ENCODE measurements at places on chromosomes 5 and 9. TPM values are rescaled to one million over a fixed set of nuclear protein-coding genes. Genes with fewer than 3 reads are reported as not detected.
A peak's percentile ranks its signal among the peaks of the same experiment; 100 is the strongest.

- DNase-seq, result no peak
These were observed 4.4 kb upstream of the BASP1 start for GRCh38 chr5:17212996-17213395.

- DNase-seq, result no peak
These were observed 17.9 kb downstream of the SLC36A3 start for GRCh38 chr5:151285683-151286082.

GRCh38 chr5:64767959-64768357 is 533 bp downstream of the SREK1IP1 start:
- DNase-seq, result peak; percentile 13

- no peak for DNase-seq
These were observed 86.4 kb downstream of the NR3C1 start for GRCh38 chr5:143316844-143317631.

DNA sequence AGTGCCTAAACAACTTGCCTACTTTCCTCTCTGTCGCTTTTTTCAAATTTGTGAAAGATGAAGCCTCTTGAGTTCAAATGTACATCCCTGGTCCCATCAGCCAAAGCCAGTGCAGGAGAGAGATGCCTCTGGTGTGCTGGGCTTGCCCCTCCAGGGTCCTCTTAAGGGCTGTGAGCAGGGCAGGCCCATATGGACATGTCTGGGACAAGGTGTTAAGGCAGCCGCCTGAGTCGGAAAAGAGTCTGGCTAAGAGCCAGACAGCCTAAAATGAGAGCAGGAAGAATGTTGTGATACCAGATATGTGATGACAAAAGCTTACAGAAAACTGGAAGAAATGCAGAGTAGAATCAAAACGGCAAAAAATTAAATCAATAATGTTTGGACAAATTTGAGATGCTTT is 72.5 kb downstream of the APTX start:
- no peak for DNase-seq

- DNase-seq, result no peak
These were observed 12.4 kb upstream of the RANBP17 start for GRCh38 chr5:170849374-170849773.

GRCh38 chr9:81052846-81053245 is 636.5 kb downstream of the TLE1 start:
- DNase-seq, result peak; percentile 61

GRCh38 chr9:130104491-130105193 is 50.9 kb downstream of the GPR107 start:
- DNase-seq, result peak; percentile 62

DNA sequence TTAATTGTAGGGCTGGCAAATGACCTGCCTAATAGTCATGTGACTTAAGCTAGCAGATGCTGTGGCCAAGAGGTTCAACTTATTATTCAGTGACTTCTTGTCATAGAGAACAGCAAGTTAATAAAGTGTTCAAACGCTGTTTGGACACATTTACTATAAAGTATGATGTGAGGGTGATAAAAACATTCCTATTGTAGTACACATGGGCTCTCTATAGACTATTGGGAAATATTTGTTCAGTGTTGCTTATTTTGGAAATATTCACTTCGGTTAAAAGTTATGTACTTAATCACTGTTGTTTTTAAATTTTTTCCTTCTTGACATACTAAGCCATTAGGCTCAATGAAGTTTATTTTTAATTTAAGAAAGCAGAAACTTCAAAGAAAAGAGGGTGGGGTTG is 345.0 kb downstream of the NNT start:
- DNase-seq, result peak; percentile 17

DNA sequence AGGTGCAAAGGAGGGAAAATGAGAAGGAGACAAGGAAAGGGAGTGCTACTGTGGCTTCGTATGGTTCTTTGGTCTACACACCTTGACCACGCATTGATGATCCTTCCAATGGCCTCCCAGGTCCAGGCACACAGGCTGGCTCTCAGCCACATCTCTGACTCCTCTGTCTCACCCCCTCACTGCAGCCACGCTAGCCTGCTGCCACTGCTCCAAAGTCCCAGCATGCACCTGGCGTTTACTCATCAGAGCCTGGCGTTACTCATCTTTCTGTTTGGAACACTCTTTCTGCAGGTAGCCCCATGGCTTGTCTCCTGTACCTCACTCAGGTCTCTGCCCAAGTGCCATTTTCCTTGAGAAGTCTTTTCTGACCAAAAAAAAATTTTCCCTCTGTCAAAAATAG is 195.5 kb downstream of the SNCAIP start:
- DNase-seq, result no peak

DNA sequence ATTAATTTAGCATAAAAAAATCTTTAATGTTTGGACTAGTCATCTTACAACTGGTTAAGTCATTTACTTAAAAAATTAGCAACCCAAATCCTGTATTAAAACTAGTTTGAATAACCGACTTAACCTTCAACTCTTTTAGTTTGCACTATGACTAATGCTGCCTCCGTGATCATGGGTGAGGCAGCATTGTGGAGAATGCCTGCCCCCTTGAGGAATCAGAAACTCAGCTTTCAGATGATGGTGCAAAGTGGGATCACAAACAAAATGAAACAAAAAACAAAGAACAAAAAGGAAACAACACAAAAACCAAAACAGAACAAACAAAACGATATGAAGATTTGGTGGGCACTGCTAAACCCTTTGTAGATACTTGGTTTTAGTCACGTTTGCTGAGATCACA is 127.0 kb upstream of the PALM2AKAP2 start:
- peak; percentile 45 for DNase-seq

GRCh38 chr5:55286411-55286933 is 21.0 kb downstream of the DHX29 start:
- no peak for DNase-seq

- peak; percentile 83 for DNase-seq
These were observed 33.6 kb upstream of the FBP1 start for GRCh38 chr9:94672811-94673487.

ADRA1B gene
- 0.71 TPM for total RNA-seq

- peak; percentile 14 for DNase-seq
These were observed 750 bp downstream of the TRIM36 start for GRCh38 chr5:115168829-115169486.

DNA sequence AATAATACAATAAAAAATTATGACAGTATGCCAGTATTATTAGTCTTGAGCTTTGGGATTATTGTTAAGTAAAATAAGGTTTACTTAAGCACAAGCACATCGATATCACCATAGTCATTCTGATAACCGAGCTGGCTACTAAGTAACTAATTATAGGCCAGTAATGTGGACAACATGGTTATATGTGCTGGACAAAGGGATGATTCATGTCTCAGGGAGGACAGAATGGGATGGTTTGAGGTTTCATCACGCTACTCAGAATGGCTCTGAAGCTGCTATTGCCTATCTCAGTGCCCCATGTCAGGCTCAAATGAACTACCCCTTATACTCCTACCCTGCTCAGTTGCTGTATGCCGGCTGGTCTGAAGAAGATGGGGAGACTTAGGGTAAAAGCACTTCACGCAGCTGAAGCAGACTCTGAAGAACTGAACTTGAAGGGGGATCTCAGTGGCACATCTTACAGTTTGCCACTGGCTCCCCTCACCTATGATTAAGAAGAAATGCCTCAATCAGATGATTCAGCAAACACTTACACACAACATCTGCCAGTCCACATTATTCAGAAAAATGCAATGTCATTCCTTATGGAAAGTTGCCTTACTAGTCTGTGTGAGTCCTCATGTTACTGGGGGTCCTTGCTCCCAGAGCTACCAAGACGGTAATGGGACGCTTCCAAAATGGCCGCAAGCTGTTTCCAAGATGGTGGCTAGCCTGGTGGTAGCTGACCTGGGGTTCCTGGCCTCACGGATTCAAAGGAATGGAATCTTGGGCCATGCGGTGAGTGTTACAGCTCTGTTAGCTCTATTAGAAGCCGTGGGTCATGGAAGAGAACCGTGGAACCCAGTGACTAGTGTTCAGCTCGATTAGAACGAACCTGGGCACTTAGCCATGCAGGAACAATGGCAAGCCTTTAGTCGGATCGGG is 1098.6 kb downstream of the TAF11L14 start:
- peak; percentile 13 for DNase-seq

RNF224 gene
- 0.23 TPM for total RNA-seq

GRM6 gene
- not detected for total RNA-seq

TTC23L gene
- not detected for total RNA-seq

FREM1 gene
- total RNA-seq, result not detected

DNA sequence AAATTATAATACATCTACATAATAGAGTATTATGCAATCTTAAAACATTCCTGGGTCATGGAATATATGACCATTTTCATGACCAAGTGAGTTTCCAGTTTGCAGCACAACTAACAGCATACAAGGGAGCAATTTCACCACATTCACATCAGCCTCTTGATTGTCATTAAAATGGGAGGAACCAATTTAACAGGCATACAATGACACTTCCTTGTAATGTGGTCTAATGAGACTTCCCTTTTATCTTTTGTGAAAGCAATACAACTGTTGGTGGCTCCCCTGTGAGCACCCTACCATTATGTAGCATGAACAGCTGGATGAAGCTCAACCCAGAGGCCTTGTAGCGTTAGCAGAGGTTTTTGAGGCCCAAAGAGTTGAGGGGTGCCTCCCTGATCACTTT is 13.6 kb upstream of the TMOD1 start:
- DNase-seq, result no peak

GRXCR2 gene
- not detected for total RNA-seq

ZNF483 gene
- 1.0 TPM for total RNA-seq

- DNase-seq, result no peak
These were observed 40.2 kb downstream of the ACO1 start for GRCh38 chr9:32424616-32425015.

DNA sequence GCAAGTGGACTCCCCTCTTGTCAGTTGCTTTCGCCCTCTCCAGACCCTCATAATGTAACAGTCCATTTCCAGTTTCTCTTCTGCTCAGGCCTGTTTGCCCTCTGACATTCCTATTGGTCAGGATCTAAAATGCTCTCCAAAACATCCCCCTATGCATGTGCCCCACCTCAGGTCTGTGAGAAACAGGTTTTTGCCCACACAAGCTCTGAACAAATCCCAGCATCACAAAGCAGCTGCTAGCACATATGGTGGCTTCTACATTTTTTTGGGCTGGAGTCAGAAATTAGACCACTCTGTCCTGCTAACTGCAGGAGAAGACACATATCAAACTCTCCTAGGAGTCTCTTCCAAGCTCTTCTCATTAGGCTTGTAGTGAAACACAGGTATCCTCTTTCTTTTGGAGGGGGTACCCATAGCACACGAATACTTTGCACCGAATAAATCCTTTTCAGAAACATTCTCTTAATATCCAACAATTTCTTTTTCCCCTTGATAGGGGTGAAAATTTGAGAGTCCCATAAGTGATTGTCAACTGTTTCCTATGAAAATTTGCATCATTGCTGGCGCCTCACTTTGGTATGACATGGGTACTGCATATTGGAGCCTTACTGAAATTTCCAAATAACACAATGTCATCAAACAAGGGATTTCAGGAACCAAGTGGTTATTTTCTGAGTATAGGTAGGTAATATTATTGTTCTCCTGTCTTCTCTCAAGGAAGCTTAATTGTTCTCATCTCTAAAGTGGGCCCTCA is 19.3 kb upstream of the HSPA9 start:
- DNase-seq, result no peak
